Gastrocnemius medialis (tissue), 4 donors: ENCODE measurements at places on chromosomes 3 and 15. TPM values are rescaled to one million over a fixed set of nuclear protein-coding genes. Genes with fewer than 3 reads are reported as not detected.
A peak's percentile ranks its signal among the peaks of the same experiment; 100 is the strongest.

IMP3 gene
- total RNA-seq: 126 TPM

DNAH1 gene
- total RNA-seq: 2.2 TPM

DNA sequence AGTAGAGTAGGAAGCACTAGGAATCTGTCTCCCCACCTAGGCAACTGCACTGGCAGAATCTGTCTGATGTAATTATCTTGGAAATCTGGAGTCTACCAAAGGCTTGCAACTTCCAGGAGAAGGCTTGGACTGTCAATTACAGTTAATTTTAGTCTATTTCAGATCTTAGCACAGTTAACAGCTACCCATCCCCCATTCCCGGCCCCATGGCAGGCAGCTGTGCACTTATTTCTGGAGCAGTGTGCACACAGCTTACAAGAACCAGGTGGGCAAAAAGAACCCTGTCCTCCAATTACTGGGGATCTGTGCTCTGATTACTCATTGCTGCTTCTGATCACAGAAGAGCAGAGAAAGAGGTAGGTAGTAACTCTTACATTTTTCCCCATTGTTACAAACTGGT lies 12.3 kb upstream of the CDAN1 start:
- H3K4me1 ChIP-seq: peaks cover 8% of the 10 kb centered on the region
- no peaks in the 10 kb centered on the region for H3K27me3 ChIP-seq
- DNase-seq: no peak
- no peak overlapping the region for H3K27ac ChIP-seq
- peaks cover 31% of the 10 kb centered on the region for H3K36me3 ChIP-seq

DNA sequence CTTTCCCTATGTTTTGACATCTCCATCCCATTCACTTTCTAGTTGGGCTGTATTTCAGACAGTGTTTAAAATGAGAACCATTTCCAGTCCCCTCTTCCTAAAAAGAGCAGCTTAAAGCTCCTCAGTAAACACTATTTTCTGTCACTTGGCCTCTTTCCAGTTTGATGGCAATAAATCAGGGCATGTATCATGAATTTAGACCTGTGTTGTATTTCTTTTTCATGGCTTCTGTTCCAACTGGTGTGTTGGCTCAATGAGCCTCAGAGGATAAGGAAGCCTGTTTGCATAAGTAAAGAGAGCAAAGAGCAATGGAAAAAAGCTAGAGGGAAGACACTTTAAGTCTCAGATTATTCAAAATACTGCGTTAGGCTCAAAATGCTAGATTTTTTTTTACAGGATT lies 7.2 kb downstream of the CCDC80 start:
- H3K27me3 ChIP-seq: no peaks in the 10 kb centered on the region
- no peaks in the 10 kb centered on the region for H3K4me1 ChIP-seq
- no peak overlapping the region for H3K4me3 ChIP-seq
- no peak overlapping the region for H3K27ac ChIP-seq

DNA sequence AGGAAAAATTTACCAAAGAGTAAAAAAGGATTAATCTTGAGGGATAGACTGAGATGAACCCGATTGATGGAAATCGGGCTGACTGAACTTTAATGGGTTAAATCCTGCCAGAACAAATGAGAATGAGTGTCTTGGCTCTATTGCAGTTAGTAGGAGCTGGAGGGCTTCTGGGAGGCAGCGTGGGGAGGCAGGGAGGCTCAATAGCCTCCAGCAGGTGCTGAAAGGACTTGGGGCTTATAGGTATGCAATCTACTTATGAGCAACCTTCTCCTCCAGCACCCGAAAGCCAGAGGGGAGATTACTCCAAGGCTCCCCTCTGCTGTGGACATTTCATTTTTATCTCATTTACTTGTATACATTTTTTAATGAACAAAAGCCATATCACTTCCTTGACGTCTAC lies 1.0 kb upstream of the CRYBG3 start:
- H3K4me3 ChIP-seq: peak overlapping the region; percentile 97
- DNase-seq: no peak
- peaks cover 26% of the 10 kb centered on the region for H3K4me1 ChIP-seq
- peak overlapping the region; percentile 97 for H3K27ac ChIP-seq
- H3K36me3 ChIP-seq: no peaks in the 10 kb centered on the region

- H3K4me1 ChIP-seq: peaks cover 59% of the 10 kb centered on the region
- H3K4me3 ChIP-seq: peak overlapping the region; percentile 96
- H3K27ac ChIP-seq: peak overlapping the region; percentile 99
Measured at GRCh38 chr15:78875107-78875914, 2.6 kb downstream of the MORF4L1 start.

GPR149 gene
- total RNA-seq: not detected

- H3K27ac ChIP-seq: no peak overlapping the region
- H3K4me3 ChIP-seq: no peak overlapping the region
- H3K36me3 ChIP-seq: no peaks in the 10 kb centered on the region
- no peak for DNase-seq
- no peaks in the 10 kb centered on the region for H3K27me3 ChIP-seq
- H3K4me1 ChIP-seq: peaks cover 39% of the 10 kb centered on the region
Measured at GRCh38 chr15:64636556-64636955, 138.8 kb downstream of the RBPMS2 start.

GRCh38 chr15:65033659-65034269 lies 4.3 kb upstream of the MTFMT start:
- peaks cover 4% of the 10 kb centered on the region for H3K4me1 ChIP-seq
- H3K27ac ChIP-seq: no peak overlapping the region
- H3K27me3 ChIP-seq: no peaks in the 10 kb centered on the region
- DNase-seq: no peak
- no peak overlapping the region for H3K4me3 ChIP-seq
- H3K36me3 ChIP-seq: no peaks in the 10 kb centered on the region

GRCh38 chr3:101791778-101792177 lies 12.8 kb downstream of the NXPE3 start:
- peaks cover 18% of the 10 kb centered on the region for H3K4me1 ChIP-seq
- H3K27me3 ChIP-seq: no peaks in the 10 kb centered on the region
- H3K27ac ChIP-seq: no peak overlapping the region
- H3K4me3 ChIP-seq: no peak overlapping the region

LOXL1 gene
- 11.2 TPM for total RNA-seq

TRIM42 gene
- total RNA-seq: not detected

DNA sequence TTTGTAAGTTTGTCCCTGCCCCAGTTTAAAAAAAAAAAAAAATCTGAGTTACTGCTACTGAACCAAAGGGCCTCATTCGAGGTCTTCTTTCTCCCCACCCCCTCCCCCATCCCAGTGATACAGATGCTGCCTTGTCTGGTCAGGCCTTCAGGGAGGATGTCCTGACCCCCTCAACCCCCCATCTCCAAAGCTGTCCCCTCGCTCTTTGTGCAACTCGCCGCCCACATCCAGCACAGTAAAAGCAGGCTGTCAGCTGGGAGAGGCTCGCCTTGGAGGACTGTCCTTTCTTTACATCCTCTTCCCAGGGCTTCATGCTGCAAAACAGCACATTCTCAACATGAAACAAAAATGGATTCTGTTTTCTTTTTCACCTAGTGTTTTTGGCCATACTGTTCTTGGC lies 133.4 kb downstream of the VGLL4 start:
- H3K4me1 ChIP-seq: peaks cover 31% of the 10 kb centered on the region
- no peaks in the 10 kb centered on the region for H3K27me3 ChIP-seq

GRCh38 chr15:93719921-93720351 lies 511.4 kb upstream of the MCTP2 start:
- H3K27ac ChIP-seq: no peak overlapping the region
- no peaks in the 10 kb centered on the region for H3K4me1 ChIP-seq
- DNase-seq: no peak
- H3K27me3 ChIP-seq: no peaks in the 10 kb centered on the region
- H3K36me3 ChIP-seq: no peaks in the 10 kb centered on the region

DNA sequence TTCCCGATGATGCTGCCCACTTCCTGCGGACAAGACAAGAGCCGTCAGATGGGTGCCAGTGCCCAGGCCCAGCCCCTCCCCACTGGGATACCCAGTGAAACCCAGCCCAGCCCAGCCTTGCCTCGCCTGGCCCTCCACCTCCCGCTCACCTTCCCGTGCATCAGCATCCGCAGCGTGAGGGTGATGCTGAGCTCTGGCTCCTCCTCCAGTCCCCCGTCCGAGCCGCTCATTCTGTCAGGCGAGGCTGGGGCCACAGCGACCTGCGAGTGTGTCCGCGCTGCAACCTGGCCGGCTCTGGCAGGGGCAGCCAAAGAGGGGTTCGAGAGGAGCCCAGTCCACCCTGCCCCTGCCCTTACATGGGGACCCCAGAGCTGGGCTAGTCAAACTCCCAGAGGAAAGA lies 5.8 kb downstream of the GPR62 start:
- DNase-seq: no peak
- no peaks in the 10 kb centered on the region for H3K36me3 ChIP-seq
- H3K27me3 ChIP-seq: no peaks in the 10 kb centered on the region
- H3K27ac ChIP-seq: peak overlapping the region; percentile 45

- H3K27ac ChIP-seq: peak overlapping the region; percentile 32
- no peak overlapping the region for H3K4me3 ChIP-seq
- H3K27me3 ChIP-seq: no peaks in the 10 kb centered on the region
- no peaks in the 10 kb centered on the region for H3K36me3 ChIP-seq
- DNase-seq: no peak
Measured at GRCh38 chr15:74006774-74007639, 12.5 kb downstream of the PML start.

P2RY1 gene
- total RNA-seq: 1.4 TPM

GRCh38 chr3:146781606-146782005 lies 176.5 kb upstream of the PLSCR5 start:
- no peak for DNase-seq
- H3K36me3 ChIP-seq: no peaks in the 10 kb centered on the region
- H3K4me1 ChIP-seq: no peaks in the 10 kb centered on the region
- H3K27ac ChIP-seq: no peak overlapping the region
- no peaks in the 10 kb centered on the region for H3K27me3 ChIP-seq

- H3K4me3 ChIP-seq: no peak overlapping the region
- H3K36me3 ChIP-seq: no peaks in the 10 kb centered on the region
- H3K4me1 ChIP-seq: no peaks in the 10 kb centered on the region
- H3K27ac ChIP-seq: no peak overlapping the region
- DNase-seq: no peak
Measured at GRCh38 chr15:101813803-101814534, 2.0 kb downstream of the OR4F15 start.
